ENCODE measurements at places on chromosomes 5 and 9.

DNA sequence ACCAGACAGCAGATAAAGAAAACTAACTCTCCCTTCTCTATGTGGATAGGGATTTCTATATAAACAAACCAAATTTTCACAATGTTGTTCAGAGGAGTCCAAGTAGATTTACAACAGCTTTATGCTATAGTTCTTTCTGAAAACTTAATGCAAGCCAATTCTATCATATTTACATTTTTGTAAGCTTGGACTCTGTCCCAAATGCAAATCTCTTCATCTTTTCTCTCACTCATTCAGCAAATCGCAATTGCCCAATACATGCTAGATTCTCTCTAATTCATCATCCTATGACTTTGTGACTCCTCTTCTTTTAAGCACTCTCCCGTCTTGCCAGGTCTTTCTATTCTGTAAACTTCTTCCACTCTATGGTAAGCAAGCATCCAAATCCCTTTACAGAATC, 39.1 kb upstream of the UGT3A2 start:
- no peak for ATAC-seq

- ATAC-seq: no peak
Observed at GRCh38 chr9:121750715-121751623, 99.5 kb downstream of the DAB2IP start.

DNA sequence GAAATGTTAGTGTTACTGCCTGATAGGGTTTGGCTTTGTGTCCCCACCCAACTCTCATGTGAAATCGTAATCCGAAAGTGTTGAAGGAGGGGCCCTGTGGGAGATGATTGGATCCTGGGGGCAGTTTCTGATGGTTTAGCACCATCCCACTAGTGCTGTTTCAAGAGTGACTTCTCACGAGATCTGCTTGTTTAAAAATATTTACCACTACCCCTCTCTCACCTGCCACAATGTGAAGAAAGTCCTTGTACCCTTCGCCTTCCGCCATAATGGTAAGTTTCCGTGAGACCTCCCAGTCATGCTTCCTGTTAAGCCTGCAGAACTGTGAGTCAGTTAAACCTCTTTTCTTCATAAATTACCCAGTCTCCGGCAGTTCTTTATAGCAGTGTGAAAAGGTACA, 2.6 kb upstream of the RFX3 start:
- peak; percentile 46 for ATAC-seq

DNA sequence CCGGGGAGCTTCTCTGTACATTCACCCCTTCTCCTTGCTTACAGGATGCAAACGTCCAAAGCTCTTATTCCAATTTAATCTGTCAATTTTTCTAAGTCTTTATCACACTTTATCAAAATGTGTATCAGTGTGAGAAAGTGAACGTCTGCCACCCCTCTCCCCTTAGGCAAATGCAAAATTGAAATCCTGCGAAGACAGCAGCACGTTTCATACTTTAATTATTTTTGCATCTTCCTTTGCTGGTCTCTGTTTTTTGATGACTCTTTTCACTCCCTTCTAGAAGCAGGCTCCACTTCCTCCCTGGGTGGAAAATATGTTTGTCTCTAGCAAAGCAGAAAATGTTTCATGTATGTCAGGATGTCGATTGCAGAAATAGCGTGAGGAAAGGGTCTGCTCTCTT, 576.5 kb upstream of the BRINP1 start:
- no peak for ATAC-seq

- no peak for ATAC-seq
Observed at GRCh38 chr5:54754420-54754819, 231.0 kb downstream of the ESM1 start.

GRCh38 chr9:85401998-85402397, 339.8 kb downstream of the AGTPBP1 start:
- ATAC-seq: no peak

GRCh38 chr5:1190278-1190677, 11.1 kb upstream of the SLC6A19 start:
- no peak for ATAC-seq

DNA sequence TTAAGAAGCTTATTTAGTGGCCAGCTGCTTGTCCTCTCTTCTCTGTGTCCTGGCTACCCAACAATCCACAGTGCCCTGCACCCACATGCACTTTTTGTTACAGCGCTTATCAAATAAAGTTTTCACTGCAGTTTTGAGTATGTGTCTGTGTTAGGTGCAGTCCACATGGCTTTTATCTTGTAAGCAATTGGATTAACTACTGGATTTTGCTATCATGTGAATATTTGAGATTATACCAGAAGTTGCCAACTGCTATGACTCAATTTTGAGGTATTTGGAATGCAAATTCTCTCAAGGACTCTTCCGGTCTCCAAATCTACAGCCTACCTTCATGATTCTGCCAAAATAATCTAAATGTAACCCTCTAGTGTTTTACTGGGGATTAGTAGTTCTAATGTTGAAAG, 690.2 kb downstream of the NR2F1-AS1 start:
- no peak for ATAC-seq

Measured in activated CD4-positive, CD25-positive, alpha-beta regulatory T cell treated with anti-CD3 and anti-CD28 coated beads, Interleukin-2, amount 50 U/mL, for 24 hours (primary cell).